ENCODE measurements at places on chromosomes 1 and 21. TPM values are rescaled to one million over a fixed set of nuclear protein-coding genes. Genes with fewer than 3 reads are reported as not detected.
A peak's percentile ranks its signal among the peaks of the same experiment; 100 is the strongest.

Gene HTR6
- 0.66 TPM for total RNA-seq

Gene NAXE
- total RNA-seq: 87.5 TPM

Gene TMEM183A
- 107 TPM for total RNA-seq

Gene KRTAP24-1
- not detected for total RNA-seq

Gene PROX1
- total RNA-seq: 0.39 TPM

Gene BARHL2
- total RNA-seq: not detected

Gene ETV3L
- total RNA-seq: not detected

Gene PPIAL4G
- not detected for total RNA-seq

DNA sequence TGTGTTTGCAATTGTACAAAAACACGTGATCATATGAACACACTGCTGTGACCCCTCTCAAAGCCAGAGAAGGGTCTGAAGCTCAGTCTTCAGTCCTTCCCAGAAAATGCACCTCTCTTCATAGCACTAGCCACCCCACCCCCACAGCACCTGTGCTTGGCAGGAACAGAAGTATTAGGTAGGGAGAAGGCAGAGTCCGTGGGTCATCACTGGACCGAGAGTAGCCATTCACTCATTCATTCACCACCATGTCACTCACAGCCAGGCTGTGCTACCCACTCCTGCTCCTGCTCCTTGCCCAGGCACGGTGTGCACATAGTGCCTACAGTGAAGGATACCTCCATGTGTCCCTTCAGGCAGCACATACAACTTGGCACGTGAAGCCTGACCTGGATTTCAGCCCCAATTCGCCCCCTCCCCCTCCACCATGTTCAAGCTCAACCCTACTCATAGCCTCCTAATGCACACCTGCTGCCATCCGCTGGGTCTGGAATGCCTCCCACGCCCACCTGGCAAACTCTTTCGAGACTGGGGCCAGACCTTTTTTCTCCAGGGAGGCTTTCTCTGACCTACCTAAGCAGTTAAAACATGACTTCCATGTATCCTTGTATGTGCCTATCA is 81.9 kb upstream of the GALNT2 start:
- no peak for DNase-seq

GRCh38 chr21:44800971-44801467 is 601 bp downstream of the UBE2G2 start:
- peak; percentile 58 for DNase-seq

GRCh38 chr1:7561331-7561921 is 209.7 kb upstream of the VAMP3 start:
- DNase-seq: peak; percentile 80

- DNase-seq: peak; percentile 68
Observed at GRCh38 chr1:244011786-244012185, 39.3 kb upstream of the ZBTB18 start.

- peak; percentile 62 for DNase-seq
Observed at GRCh38 chr1:1058921-1059493, 15.1 kb downstream of the RNF223 start.

- no peak for DNase-seq
Observed at GRCh38 chr1:10996100-10996499, 16.4 kb upstream of the TARDBP start.

DNA sequence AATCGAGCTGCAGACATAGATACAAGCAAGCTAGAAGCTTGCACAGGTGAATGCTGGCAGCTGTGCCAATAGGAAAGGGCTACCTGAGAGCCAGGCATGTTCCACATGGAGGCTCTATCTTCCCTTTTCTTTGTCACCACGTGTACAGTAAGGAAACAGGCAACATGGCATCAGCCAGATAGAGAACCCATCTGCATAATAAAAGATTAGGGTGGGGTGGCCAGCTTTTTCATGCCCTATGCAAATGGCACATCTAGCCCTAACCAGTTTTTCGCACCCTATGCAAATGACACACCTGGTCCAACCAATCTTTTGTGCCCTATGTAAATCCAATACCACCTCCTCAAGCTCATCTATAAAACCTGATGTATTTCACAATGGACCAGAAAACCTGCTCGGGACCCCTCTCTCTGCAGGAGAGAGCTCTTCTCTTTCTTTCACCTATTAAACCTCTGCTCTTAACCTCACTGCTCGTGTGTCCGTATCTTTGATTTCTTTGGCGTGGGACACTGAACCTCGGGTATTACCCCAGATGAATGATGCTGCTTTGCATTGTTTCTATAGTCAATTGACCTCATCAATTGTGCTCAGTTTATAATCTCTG is 93.9 kb downstream of the SLC30A10 start:
- DNase-seq: peak; percentile 81

GRCh38 chr1:147273409-147274336 is 31.2 kb downstream of the CHD1L start:
- DNase-seq: peak; percentile 76

DNA sequence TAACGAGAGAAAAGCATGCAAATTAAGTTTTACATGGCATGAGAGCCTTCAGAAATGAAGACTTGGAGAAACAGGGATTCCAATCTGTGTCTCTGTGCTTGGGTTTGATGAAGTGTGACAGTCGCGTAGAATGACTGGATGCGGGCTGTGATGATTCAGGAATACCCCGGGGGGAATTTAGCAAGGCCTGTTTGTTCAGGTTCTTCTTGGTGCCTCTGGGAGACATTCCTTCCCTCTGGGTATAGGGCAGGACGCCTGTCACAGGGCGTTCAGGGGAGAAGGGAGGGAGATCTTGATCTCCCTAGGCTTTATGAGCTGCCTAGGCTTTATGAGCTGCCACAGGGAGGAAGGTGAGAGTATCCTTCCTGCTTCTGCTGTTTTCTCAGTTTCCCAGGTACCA is 36.6 kb downstream of the DOP1B start:
- no peak for DNase-seq

DNA sequence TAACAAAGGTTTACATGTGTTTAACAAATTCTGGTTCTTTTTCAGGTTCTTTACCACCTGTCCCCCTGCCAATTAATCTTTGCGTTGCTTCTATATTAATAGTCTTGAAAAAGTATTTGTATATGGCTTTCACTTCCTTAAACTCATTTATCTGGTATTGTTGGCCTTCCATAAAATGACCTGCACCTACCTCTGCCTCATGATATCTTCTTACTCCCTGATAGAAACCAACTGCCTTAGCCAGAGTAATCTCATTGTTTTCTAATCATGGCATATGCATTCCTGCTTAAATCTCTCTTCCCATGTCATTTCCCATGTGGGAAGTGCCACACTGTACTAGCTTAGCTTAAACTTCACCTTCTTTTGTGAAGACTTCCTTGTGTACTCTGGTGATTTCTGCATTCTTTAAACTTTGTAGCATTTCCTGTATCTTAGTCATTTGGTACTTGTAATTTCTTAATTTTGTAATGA is 8.7 kb downstream of the SMG7 start:
- DNase-seq: no peak

DNA sequence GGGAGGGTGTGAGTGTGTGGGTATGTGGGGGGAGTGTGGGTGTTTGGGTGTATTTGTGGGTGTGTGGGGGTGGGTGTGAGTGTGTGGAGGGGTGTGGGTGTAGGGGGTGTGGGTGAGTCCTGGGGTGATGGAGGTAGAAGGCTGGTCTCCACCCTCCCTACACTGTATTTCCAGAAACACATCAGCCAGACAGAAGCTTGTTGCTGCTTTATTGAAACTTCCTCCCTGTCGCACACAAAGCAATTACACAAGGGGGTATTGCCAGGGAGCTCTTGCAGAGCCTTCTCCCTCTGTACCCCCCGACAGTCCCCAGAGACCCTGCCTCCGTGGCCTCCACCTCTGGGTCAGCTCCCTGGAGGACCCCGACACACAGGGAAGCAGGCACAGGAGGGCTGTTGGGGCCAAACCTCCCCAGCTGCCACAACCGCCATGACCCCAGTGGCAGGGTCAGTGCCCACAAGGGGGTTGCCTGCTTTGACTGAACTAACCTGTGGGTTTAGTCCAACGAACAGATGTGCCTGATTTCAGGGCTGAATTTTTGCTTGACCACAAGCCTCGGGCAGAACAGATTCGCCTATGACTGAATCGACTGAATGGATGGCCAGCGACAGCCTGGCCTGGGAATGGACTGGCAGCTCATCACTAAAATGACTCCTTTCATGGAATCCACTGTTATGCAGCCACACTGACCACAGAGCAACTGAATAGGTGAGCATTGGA is 9.1 kb upstream of the MATN1 start:
- DNase-seq: no peak

GRCh38 chr1:27528818-27529703 is 39.1 kb upstream of the WASF2 start:
- peak; percentile 52 for DNase-seq

DNA sequence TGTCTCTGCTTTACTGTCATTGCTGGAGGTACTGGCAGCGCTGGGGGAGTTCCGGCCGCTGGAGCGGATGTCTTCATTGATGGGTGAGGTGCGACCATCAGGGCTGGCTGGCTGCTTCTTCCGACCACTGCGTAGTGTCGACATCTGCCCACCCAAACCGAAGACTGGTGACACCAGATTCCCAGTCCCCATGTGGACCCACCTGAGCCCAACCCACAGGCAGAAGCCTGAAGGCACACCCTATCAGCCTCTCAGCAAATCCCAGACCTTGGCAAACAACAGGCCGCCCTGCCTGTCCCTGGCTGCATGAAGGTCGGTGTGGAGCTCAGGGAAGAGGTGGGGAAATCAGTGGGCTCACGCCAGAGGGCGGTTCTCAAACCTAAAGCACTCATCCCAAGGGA is 44.8 kb downstream of the SLC45A1 start:
- DNase-seq: no peak

- DNase-seq: peak; percentile 14
Observed at GRCh38 chr1:207897188-207897587, 13.7 kb downstream of the CD34 start.

DNA sequence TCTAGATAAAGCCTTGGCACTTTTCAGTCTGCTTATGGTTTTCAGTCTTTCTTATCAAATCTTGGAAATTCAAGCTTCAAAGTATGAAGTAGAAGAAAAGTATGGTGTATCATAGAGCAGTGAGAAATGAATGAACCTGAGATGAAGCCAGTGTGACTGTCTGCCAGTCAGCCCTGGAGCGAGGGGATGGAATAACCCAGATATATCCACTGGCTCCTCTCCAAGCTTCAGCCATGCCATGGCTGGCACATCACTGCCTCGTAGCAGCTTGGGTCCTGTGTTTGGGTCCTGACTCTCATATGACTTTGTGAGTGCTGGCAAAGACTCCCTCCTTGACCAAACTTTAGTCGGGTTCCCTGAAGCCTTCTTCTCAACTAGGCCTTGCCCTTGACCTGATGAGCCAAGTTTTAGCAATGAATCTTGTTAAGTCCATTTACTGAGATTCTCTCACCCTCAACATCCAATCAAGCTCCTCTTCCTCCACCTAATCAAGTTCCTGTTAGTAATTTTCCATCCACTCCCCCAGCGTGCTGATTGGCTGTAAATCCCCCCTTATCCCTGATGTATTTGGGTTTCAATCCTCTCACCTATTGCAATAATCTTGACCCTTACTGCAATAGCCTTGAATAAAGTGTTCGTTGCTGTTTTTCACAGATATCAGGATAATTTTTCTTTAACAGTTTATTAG is 62.5 kb upstream of the PRDX6 start:
- no peak for DNase-seq

- DNase-seq: no peak
Observed at GRCh38 chr1:41700986-41701535, 216.6 kb upstream of the EDN2 start.

DNA sequence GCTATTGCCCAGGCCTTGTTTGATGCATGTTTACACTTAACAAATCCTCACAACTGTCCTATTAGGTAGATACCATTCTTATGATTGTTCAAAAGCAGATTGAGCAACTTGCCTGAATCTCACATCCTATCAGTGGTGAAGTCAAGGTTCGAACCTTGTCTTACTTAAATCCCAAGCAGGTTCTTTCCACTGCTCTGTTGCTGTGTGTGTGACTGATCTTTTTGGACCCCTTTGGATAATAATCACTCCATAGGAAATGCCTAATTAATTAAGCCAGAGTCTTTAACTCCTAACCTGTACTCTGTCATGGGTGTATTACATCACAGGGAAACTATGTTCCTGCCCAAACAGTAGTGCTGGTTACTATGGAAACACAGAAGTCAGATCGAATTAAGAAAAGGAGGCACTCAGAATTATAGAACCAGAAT is 84.2 kb downstream of the SPATA46 start:
- DNase-seq: peak; percentile 27

DNA sequence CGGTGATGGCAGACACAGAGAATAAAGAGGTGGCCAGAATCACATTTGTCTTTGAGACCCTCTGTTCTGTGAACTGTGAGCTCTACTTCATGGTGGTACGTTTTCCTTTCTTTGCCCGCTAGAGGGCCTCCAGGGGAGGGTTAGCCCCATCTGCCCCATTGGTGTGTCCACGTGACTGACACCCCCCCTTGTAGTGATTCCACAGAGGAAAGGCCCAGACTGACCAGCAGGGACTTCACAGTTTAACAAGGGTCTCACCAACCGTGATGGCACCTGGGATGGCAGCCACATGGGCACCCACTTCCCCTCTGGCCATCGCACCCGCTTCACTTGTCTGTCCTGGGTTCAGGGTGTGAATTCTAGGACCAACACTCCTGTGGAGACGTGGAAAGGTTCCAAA is 22.3 kb upstream of the SARS1 start:
- peak; percentile 44 for DNase-seq

- no peak for DNase-seq
Observed at GRCh38 chr1:8472668-8473067, 154.8 kb downstream of the SLC45A1 start.

- DNase-seq: no peak
Observed at GRCh38 chr1:58266242-58266641, 280.3 kb downstream of the OMA1 start.

DNA sequence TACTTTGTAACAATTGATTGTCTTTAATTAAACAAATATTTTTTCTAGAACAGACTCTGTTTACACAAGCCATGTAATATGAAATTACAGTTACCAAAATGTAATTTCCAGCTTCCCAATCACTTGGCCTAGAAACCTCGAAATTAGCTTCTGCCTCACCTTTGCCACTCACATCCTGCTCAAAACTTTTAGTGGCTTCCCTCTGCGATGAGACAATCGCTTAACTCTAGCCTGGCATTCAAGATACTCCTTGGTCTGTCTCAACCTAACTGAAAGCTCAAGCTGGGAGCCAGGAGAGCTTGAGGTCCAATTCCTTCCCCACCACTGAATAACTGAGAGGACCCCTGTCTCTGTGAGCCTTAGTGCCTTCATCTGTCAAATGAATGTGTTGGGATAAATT is 42.8 kb downstream of the GFI1 start:
- DNase-seq: no peak

Measured in GM23338 (cell line).